ENCODE measurements at places on chromosomes 12 and 14.
A peak's percentile ranks its signal among the peaks of the same experiment; 100 is the strongest.

DNA sequence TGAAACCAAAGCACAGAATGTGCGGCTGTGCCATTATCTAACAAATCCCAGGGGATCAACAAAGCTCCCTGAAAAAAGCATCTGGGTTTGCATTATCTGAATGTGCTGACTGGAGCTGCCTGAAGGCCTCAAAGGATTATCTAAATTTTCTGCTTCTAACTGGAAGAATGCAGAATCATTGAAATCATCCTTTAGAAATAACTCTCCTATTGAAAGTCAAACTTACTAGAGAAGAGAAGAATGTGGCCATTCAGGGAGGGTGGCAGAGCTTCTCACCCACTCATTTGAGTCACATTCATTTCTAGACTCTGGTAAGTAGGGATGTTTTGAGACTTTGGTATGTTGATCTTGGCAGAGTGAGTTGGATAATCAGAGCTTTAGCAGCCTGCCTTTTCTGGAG, 220.6 kb upstream of the RGS6 start:
- DNase-seq, result peak; percentile 98

DNA sequence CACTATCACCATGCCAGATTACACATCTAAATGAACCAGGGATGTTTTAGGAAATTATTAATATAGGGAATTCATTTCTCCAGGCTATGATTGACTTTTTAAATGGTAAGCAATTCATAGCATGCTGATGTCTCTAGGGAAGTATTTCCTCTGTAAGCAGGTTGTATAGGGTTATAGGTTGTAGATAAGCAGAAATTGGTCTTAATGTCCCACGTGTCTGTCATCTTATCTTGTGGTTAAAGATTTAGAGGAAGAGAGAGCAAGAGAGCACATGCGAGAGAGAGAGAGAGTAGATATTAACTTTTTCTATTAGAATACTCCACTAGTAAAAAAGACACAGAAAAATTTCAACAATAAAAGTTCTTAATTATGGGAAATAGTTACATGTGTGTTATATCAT, 32.6 kb downstream of the TRHDE start:
- no peak for DNase-seq

DNA sequence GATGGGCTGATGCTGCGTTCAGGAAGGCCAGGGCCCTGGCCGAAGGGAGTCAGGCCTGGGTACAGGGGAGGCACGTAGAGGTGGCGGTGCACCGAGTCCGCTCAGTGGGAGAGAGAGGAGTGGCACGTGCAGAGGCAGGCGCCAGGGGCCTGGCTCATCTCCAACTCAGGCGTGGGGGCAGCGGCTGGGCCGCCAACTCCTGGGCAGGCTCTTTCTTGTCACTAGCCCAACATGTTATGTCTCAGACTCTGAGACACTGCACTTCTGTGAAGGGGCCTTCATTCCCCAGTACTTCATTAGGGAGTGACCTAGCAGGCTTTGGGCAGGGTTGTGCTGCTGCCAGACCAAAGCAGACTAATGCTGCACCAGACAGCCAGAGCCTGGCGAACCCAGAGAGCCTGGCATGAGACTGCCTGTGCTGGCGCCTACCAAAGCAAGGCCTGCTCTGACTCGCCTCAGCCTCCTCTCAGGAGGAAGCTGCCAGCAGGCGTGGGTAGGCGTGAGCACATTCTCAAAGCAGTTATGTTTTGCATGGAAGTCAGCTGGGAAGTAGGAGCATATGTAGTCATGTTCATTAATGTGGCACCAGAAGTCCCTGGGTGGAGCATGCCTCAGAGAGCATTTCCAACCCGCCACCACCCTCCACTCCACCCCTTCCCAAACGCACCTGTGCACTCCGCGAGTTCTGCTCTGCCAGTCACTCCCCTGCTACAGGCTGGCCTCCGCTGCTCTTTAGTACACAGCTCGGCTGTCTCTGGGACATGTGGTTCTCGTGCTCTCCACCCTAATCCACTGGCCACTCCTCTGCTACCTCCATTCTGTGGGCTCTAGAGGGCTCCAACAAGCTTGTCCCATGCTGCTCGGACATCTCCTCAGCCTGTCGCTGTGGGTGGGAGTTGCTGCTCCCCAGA, 9.7 kb downstream of the CKB start:
- peak; percentile 46 for DNase-seq

GRCh38 chr14:101120641-101121507, 217.4 kb upstream of the RTL1 start:
- no peak for DNase-seq

- DNase-seq, result peak; percentile 95
These were observed 11.0 kb downstream of the ASB2 start for GRCh38 chr14:93965287-93965821.

DNA sequence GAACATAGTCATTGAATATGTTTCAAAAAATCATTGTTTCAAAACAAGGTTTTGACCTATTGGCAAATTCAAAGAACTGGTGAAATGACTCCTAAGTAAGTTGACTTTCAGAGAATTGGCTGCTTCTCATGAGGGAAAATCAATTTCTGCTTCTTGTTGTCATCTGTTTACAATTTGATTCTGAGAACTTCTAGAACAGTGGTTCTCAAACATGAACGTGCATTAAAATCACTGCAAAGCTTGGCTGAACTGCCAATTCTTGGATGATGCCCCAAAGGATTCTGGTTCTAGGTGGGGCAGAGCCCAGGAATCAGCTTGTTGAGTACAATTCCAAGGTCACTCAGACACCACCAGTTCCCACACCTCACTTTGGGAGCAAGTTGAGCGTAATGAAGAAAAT, 83.9 kb downstream of the ZFP36L1 start:
- no peak for DNase-seq

GRCh38 chr14:66005900-66006434, 480.2 kb upstream of the CCDC196 start:
- no peak for DNase-seq

GRCh38 chr12:129496226-129496625, 407.6 kb downstream of the TMEM132D start:
- DNase-seq, result peak; percentile 12

GRCh38 chr14:103107941-103108748, 13.6 kb downstream of the EXOC3L4 start:
- DNase-seq, result no peak

DNA sequence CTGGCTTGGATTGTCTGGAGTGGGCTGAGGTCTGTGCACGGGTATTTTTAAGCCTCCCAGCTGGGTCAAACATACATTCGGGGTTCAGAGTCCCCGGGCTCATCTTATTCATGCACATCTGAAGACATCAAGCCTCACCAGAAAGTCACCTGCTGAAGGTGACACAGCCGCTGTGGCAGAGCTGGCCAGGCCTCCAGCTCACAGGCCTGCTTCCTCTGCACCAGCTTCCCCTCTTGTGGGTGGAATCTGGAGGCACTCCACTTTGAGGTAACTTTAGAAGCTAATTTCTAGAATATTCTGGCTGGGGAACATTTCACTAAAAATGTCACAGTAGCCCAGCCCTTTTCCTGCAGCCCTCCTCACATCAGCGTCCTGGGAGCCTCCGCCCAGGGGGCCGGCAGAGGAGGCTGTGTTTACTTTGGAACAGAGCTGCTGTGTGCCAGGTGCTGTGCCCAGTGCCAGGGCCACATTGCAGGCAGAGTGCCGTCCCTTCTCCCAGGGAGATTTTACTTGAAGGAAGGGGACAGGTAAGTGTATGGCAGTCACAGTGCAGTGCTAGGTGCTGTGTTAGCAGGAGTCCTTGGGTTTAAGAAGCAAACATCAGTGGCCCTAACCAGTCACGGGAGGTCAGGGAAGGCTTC, 62.2 kb downstream of the TSPAN11 start:
- DNase-seq, result no peak

GRCh38 chr14:54285030-54285429, 111.8 kb upstream of the CDKN3 start:
- no peak for DNase-seq

DNA sequence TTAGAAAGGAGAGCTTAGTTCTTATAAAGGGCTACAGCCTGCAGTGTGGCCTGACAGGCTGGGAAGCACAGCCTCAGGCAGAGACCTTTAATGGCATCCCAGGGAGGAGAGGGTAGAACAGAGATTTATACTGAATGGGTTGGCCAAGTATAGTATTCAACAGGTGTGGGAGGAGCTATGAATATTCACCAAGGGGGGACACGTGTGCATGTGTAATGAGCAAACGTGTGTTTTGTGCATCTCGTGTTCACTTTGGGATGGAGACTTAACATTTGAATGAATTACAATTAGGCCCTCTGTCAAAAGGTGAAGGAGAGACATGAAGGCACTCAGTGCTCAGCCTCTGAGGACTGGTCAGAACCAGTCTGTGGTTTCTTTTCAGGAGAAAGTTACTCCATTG, 5.2 kb downstream of the TDP1 start:
- no peak for DNase-seq

DNA sequence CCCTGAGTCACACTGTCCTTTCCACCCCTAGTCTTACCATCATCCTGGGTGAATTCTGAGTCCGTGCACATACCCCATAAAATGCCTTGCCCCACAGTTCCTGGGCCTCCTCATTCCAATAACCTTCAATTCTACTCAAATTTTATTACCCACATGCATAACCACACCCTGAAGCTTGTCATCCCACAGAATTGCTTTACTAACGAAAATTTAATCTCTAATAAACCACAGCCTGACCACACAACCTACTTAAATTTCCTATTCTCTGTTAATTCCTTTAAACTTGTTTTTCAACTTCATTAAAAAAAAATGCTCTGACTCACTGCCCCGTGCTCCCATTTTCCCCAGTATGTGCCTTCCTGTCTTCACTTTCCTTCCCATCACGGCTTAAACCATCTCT, 205.9 kb downstream of the PHLDA1 start:
- peak; percentile 88 for DNase-seq

- DNase-seq, result no peak
These were observed 151.8 kb upstream of the HMGA2 start for GRCh38 chr12:65672441-65672840.

- no peak for DNase-seq
These were observed 73.3 kb downstream of the EID3 start for GRCh38 chr12:104376650-104377513.

GRCh38 chr12:16346958-16347357, 487 bp upstream of the MGST1 start:
- no peak for DNase-seq

DNA sequence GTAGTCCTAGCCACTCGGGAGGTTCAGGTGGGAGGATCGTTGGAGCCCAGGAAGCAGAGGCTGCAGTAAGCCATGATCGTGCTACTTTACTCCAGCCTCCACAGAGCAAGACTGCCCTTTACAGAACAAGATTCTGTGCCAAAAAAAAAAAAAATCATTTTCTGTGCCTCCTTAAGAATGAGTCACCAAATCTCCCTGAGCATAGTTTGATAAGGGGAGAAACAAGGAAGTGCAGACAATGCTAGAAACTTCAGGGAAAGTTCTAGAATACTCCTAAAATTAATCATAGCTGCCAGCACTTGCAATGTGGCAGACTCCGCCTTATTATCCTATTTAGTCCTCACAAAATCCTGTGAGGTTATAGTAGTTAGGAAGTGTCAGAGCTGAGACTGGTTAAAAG, 74.5 kb downstream of the KCNK10 start:
- peak; percentile 3 for DNase-seq

GRCh38 chr12:93039062-93039461, 110.0 kb upstream of the EEA1 start:
- DNase-seq, result peak; percentile 4

DNA sequence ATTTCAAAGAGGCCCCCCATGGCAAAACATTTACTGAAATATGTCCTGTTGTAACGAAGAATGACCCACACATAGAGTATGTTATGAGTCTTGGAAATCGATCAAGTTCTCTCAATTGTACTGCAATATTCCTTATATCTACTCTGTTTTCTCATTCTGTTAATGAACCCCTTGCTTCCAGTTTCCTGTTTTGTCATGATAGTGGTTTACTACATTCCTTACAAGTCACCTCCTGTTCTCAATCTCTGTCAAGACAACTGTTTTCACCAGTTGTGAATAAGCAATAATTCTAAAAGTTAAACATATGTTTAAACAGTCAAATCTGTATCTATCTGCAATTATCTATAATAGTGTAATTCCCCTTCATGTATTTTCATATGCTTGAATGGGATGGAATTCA, 16.4 kb upstream of the ARID2 start:
- DNase-seq, result no peak

- no peak for DNase-seq
These were observed 7.3 kb downstream of the LIMA1 start for GRCh38 chr12:50276068-50276467.

GRCh38 chr12:132686825-132687210, 324 bp downstream of the POLE start:
- DNase-seq, result peak; percentile 17

All from fibroblast of skin of back (primary cell).